ENCODE measurements at places on chromosomes 5 and 9.
A peak's percentile ranks its signal among the peaks of the same experiment; 100 is the strongest.

- DNase-seq: no peak
These were observed 56.2 kb downstream of the CNTLN start for GRCh38 chr9:17191082-17191481.

GRCh38 chr9:105662184-105663104 is at the start of gene TAL2:
TAL2 (plus strand) TSS chr9:105662457; CDS start chr9:105662497, 40 bp downstream.
- DNase-seq: no peak

DNA sequence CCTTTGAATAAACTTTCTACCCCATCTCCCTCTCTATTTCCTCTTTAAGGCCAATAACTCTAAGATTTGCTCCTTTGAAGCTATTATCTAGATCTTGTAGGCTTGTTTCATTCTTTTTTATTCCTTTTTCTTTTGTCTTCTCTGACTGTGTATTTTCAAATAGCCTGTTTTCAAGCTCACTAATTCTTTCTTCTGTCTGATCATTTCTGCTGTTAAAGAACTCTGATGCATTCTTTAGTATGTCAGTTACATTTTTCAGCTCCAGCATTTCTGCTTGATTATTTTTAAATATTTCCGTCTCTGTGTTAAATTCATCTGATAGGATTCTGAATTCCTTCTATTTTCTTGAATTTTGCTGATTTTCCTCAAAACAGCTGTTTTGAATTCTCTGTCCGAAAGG is 15.3 kb upstream of the LIX1 start:
- no peak for DNase-seq

GRCh38 chr5:132651838-132652469 is 6.0 kb upstream of the IL13 start:
- DNase-seq: no peak

DNA sequence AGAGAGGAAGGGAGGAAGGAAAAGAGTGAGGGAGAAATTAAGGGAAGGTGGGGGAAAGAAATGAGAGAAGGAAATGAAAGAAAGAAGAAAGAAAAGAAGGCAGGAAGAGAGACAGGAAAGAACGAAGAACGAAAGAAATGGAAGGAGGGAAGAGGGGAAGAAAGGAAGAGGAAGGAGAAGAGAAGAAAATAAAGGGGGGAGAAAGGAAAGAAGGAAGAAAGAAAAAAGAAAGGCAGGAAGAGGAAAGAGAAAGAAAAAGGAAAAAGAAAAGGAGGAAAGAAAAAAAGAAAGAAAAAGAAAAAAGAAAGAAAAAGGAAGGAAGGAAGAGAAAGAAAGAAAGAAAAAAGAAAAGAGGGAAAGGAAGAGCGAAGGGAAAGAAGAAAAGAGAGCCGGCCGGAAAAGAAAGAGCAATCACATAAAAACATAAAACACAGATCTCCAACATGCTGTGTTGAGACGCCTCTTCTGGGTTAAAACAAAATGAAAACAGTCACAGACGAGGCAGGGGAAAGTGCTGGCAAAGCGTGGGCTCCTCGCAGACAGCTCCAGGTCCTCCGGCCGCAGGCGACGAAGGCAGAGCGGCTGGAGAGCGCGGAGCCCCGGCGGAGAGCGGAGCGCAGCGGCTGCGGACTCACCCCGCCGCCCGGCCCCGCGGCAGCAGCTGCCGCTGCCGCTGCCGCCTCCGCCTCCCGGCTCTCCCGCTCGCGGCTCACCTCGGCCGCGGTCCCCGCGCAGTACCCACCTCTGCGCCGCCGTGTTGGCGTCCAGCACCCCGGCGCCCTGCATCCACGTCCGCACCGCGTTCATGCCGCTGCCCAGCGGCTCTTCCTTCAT is 896 bp downstream of the EBF1 start:
- peak; percentile 79 for DNase-seq

GRCh38 chr5:111404270-111404769 is 108.0 kb downstream of the STARD4 start:
- no peak for DNase-seq

DNA sequence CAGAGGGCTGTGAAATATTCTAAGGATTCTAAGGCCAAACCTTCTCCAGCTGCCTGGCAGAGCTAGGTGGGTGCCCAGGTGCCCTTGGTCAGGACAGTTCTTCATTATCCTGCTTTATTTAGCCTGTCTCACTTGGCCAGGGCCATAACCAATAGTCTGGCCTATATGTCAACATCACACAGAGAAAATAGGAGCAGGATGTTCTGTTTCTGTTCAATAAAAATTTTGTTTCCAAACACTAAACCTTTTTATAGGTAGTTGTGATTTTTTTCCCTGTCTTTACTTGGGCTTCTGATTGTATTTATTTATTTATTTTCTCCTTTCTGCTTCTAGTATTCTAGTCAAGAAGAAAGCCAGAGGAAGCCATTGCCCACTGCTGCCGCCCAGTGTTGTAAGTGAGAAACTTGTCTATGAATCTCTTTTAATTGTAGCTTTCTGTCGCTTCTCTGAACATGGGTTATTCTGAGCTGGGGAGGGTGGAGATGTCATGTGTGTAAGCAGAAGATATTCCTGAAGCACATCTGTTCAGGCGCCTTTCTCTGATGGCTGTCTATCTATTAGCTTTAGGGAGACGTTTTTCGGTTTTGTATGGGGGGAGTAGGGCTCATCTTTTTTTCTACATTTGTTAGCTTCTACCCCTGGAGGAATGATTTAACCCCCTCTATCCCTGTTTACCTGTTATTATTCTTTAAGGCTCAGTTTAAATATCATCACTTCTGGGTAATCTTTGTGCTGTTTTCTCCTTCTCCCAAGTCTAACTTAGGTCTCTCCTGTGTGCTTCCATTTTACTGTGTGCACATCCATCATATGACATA is 97.1 kb downstream of the UNC13B start:
- DNase-seq: no peak

GRCh38 chr5:139758510-139759075 is 37.0 kb upstream of the PSD2 start:
- DNase-seq: no peak

- no peak for DNase-seq
These were observed 59.1 kb downstream of the THBS4 start for GRCh38 chr5:80094236-80094738.

DNA sequence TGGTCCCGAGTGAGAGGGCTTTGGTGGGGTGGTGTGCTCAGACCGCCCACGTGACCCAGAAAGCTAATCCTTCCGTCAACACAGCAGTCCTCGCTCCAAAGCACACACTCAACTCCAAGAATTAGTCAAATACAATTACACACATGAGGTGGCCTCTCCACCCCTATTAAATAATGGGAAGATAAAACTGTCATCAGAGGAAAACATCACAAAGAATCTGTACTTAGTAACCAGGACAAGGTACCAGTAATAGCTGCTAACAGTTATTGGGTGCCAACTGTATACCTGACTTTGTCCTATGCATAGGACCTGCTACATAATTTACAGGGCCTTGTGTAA is 222.8 kb downstream of the HSPA4 start:
- no peak for DNase-seq

DNA sequence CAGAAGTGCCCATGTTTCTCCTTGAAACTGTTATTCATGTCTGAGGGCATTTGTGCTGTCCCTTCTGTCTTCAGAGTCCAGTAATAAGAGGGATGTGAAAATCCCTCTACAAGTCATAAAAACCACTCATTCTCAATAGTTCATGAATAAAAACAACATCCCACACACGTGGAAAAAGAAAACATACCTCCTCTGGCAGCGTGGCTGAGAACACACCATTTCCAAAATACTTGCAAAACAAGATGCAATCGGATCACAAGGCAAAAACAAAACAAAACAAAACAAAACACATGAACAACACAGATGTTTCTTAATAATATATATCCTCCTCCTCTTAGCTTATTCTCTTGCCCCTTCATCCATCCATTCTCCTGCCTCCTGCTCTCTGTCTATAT is 71.0 kb upstream of the EQTN start:
- no peak for DNase-seq

GRCh38 chr5:78659714-78660113 is 11.1 kb upstream of the LHFPL2 start:
- DNase-seq: no peak

- no peak for DNase-seq
These were observed 491.2 kb upstream of the TLE4 start for GRCh38 chr9:79080536-79080935.

- no peak for DNase-seq
These were observed at the start of gene ZNF474 for GRCh38 chr5:122129306-122129705. ZNF474 (plus strand) TSS chr5:122129546; CDS start chr5:122151991, 22,445 bp downstream.

DNA sequence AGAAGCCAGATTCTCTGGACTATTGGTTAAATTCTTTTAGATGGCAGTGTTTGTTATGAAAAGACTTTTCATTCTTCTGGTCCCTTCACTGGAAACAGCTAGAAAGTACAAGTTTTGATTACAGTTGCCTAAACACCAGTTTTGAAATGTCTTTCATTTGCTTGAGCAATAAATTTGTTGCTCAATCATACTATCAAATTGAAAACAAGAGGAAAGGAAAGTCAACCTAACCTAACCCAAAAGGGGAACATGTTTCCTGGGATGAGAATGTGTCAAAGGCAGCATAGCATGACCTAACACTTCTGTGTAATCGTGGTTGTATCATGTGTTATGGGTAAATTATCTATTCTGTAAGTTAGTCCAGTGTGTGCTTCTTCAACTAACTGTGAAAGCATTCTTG is 213.2 kb downstream of the TMC1 start:
- no peak for DNase-seq

GRCh38 chr5:144135113-144135762 is 35.2 kb downstream of the YIPF5 start:
- no peak for DNase-seq

GRCh38 chr5:127961006-127961762 is 122.4 kb upstream of the SLC12A2 start:
- DNase-seq: no peak
